LoVo (cell line): ENCODE measurements at places on chromosomes 5 and 9.

DNA sequence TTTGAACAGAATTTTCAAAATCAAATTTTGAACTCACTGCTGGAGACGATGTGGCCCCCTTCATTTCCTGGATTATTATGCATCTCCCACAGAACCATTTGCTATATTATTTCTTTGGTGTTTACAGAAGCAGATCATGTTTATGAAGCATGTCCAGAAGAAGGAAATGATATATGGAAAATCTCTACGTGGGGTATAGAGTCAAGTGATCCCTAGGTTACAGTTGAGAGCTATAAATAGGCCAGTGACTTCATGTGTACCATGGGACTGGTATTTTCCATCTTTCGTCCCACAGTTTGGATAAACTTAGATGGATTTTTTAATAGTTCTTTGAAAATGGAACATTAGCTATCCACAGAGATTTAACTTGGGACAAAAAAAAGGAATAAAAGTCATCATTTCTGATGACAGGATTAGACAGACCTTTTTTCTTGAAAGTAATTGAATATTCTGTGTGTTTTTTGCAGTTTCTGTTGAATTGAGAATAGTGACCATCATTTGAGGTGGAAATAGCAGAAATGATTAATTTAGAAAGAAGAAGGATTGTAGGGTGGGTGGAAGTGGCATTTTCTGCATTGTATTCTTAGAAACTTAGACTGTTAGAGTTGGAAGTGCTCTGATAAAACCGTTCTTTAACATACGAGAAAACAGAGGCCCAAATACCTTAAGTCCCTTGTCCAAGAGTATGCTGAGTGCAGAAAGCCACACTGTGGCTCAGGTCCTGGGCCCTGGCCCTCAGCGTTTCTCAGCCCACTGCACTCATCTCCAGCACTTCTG lies 136.4 kb downstream of the PIP5K1B start:
- no peak for DNase-seq

- no peak for DNase-seq
These were observed 194.8 kb upstream of the ADAMTS16 start for GRCh38 chr5:4945296-4945695.

DNA sequence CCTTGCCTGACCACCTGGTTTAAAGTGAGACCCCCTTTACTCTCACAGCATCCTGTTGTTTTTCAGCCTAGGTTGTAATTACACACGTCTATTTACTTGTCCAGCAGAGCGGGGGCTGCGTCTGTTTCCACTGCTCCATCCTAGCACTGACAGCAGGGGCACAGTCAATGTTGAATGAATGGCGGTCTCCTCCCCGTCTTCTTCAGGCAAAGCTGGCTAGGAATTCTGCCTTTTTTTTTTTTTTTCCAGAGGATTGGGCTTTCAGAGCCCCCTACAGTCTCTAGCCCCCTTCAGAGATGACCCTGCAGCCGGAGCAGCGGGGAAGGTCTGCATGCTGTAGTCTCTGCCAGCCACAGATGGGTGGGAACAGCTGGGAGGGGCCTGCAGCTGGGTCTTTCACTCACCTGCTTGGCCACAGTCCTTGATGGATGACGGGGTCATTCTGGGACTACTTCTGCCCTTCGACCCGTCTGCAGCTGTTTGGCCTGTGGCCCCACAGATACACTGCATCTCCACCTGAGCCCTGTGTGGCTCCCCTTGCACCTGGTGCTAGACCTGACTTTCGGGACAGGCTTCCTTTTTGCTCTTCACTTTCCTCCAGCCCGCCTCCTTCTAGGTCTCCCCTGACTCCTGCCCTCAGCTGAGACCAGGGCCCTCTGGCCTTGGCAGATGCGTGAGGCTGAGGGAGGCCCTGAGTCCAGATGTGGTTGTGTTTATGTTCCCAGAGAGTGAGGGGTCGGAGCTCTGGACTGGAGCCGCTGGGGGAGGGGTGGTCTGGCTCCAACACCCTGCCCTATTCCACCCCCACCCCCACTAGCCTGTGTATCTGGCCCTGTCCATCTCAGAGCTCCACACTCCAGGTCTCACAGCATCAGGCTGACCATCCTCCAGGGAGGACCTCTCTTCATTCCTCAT lies 8.0 kb downstream of the PITX1 start:
- no peak for DNase-seq

GRCh38 chr9:105146677-105147076 lies 97.8 kb upstream of the SLC44A1 start:
- DNase-seq: no peak

- DNase-seq: no peak
These were observed 603.0 kb downstream of the BNC2 start for GRCh38 chr9:16267281-16268066.

DNA sequence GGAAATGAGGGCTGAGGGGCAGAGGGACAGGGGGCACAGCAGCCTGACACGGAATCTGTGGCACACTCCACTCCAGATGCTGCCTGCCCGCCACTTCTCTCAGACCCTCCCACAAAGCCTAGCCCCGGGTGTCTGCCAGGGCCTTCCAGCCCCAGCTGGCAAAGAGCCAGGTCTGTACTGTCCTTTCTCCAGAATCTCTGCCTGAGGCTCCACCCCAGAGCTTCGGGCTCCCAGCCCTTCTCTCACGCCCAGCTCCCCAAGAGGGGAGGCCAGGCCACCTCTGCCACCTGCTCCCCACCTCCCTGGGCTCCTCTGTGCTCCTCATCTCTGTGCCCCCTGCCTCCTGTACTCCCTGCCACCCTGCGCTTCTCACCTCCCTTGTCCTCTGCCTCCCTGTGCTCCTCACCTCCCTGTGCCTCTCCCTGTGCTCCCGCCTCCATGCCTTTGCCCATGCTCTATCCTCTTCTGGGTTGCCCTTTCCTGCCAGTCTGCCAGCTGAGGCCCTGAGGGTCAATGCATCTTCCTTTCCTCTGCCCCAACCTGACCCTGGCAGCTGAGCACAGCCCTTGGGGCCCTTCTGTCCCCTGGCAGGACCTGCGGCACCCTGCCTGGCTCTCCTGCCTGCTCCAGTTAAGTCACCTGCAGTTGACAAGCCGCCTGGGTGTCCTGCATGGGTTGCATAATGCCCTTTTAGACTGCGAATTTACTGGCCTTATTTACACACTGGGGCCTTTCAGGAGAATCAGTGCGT lies 36.4 kb downstream of the RASGEF1C start:
- DNase-seq: no peak

GRCh38 chr9:79257790-79258351 lies 313.9 kb upstream of the TLE4 start:
- no peak for DNase-seq

DNA sequence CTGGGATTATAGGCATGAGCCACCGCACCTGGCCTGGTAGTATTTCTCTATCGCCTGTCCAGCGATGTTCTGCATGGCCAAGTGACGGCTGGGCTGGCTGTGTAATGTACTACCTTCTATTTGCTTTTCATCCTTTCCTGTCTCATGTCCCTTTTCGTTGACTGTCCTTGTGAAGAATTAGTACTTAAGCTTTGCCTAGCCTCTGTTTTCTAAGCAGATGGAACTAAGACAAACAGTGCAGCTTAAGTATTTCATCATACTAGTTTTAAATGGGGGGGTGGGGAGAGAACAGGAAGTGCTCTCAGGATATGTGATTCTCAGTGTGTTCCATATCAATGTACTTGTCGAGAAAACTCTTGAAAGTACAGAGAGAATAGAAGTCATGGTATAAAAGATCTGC lies 31.7 kb upstream of the CCL21 start:
- no peak for DNase-seq

DNA sequence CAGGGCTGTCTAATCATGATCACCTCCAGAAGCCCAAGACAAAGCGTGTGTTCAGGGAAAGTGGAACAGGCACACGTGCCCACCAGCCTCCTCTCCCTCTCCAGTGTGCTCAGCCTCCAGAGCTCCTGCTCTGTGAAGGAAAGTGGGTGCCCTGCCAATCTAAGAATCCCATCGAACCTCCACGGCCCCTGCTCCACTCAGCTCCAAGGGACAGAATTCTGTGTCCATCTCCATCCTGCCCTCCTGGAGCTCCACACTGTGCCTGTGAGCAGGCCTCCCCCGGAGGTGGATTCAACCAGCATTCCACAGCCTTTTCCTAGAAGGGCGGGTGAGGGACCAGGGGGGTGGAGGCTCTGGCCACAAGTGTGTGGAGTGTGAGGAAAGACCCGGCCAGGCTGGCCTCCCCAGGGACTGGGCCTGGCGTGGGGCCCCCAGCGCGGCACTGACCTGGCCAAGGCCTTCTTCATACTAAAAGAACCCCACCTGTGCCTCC lies 6.0 kb downstream of the EEIG1 start:
- no peak for DNase-seq

DNA sequence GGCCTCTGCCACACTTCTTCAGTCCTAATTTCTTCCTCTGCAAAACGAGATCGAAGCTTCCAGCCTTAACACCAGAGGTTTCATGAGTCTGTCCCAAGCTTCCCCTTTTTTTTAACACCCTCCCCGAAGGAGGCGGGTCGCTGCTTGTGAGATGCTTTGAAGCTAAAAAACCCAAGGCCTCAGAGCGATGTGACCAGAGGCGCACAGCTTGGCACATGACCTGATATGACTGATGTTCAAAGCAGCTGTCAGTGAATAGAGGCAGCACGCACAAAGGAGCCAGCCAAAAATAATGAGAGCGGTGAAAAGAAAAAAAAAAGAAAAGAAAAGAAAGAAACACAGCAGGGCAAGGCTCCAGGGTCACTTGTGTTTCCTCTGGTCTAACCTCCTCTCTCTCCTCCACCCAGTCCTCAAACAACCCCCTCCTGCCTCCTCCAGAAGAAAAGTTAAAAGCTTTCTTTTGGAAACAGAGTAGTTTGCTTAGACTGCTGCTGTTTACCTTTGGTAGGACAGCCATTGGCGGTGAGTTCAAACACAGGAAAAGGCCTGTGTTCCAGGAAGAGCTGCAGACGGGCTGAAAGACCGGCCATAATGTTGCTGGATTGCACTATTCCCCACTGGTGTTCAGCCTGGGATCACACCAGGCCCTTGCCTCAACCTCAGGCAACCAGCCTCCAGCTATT lies 10.9 kb upstream of the ZNF366 start:
- DNase-seq: no peak

GRCh38 chr5:89292487-89292886 lies 409.5 kb upstream of the MEF2C start:
- no peak for DNase-seq

DNA sequence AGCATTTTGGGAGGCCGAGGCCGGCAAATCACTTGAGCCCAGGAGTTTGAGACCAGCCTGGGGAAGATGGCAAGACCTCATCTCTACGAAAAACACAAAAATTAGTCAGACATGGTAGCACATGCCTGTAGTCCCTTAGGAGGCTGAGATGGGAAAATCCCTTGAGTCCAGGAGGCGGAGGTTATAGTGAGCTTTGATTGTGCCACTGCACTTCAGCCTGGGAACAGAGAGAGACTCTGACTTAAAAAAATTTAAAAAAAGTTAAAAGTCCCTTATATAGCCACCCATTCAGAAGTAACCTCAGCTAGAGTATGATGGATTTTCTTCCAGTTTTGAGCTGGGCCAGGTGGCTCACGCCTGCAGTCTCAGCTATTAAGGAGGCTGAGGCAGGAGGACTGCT lies 72.4 kb downstream of the UGCG start:
- DNase-seq: no peak

DNA sequence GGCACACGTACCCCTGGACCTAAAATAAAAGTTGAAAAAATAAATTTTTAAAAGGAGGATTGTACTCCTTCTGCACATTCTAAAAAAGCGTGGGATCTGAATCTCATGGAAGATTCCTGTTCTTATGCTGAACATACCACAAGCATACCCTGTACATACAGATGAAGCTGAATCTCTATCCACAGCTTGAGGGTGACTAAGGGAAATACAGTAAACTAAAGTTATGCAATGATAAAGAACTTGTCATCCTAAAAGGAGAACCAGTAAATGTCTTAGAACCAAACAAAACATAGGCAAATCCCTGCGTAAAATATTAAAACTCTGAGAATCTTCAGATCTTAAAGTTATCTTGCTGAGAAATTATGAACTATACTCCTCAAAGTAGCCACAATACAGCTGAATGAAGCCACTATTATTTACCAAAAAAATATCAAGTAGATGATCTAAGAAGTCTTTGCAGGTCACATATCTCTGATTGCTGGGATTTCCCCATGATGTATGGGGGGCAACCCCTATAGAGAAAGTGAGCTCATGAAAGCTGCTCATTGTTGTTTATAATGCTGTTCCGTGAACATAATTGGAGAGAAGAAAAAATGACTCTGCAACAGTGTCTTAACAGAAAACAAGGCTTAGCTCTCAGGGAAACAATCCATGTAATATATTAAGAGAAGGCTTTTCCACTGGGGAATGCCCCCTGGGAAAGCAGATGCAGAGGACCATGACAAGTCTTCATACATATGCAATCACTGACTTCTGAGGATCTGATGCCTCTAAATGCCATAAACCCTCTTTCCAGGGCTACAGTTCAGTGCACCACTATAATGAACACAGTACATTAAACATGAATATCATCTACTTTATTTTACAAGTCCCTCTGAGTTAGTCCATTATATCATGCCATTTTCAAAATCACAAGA lies 210.1 kb downstream of the EPB41L4A start:
- no peak for DNase-seq

DNA sequence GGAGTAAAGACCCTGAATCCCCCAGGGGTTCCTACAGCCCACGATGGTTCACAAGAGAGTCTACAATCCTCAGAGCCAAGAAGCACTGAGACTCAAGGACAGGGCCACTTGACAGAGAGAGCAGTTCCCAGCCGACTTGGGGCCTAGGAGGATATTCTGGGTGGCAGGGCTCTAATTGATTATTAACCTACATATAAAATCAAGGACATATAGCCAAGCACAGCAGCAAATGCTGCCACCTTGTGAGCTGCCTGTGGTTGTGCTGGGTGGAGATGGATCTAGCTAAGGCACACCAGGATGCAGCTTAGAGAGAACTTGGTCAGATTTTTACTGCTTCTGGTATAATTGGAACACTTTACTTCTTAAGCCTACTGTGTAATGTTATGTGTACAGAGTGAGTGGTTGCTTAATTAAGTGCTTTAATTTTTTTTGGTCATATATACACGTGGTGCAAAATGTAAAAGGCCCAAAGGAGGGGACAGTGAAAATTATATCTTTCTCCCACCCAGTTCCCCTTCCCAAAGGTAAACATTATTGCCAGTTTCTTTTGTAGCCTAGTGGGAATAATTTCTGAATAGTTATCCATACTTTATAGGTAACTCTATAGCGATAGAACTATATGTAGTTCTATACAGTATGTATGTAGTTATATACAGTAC lies 78.8 kb downstream of the F2RL2 start:
- peak; percentile 74 for DNase-seq

DNA sequence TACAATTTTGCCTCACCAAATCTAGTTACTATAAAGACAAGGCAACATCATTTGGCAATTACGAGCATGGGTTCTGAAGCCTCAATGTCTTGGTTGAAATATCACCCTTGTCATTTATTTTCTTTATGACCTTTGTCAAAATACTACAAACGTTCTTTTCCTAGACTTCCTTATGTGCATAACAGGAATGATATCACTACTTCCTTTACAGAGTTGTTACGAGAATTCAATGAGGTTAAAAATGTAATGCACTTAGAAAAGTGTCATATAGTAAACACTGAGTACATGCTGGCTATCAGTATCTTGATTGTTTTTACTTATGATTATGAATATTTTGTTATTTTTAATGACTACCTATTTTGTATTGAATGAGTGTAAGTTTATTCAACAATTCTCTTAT lies 640.9 kb upstream of the CCNG1 start:
- DNase-seq: no peak
